Stimulated activated CD4-positive, alpha-beta T cell treated with anti-CD3 and anti-CD28 coated beads, TNF-alpha, amount 100 ng/mL, for 1 hour (primary cell): ENCODE measurements at places on chromosomes 11 and 22.

DNA sequence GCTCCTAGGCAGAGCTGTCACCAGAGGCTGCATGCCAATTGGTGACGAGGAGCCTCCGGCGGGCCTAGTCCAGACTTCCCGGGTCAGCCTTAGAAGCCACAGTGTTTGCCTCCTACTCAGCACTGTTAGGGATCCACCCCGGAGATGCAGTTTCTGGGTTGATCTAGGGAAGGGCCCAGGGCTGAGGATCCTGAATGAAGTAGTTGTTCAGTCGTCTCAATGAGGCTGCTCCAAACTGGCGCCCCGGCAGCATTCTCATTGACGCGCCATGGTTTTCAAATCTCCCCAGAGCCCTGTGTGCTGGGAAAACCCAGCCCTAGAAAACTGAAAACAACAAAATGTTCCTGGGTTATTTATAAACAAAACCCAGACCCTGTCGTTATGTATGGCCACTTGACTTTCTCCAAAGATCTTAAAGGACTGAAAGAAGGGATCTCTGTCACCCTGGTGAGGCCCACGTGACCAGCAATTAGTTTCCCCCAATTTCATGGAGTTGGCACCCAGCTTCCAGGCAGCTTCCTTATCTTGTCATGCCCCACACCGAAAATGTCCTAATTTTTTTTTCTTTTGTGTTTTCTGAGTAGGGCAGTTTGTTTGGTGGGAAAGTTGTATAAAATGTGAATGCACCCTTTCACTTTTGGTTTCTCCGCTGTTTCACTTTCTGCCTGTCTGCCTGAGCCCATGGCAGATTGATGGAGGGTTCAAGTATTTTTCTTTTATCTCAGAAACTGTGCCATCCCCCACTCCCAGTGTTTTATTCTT, 2.0 kb upstream of the EHD1 start:
- no peak for DNase-seq

DNA sequence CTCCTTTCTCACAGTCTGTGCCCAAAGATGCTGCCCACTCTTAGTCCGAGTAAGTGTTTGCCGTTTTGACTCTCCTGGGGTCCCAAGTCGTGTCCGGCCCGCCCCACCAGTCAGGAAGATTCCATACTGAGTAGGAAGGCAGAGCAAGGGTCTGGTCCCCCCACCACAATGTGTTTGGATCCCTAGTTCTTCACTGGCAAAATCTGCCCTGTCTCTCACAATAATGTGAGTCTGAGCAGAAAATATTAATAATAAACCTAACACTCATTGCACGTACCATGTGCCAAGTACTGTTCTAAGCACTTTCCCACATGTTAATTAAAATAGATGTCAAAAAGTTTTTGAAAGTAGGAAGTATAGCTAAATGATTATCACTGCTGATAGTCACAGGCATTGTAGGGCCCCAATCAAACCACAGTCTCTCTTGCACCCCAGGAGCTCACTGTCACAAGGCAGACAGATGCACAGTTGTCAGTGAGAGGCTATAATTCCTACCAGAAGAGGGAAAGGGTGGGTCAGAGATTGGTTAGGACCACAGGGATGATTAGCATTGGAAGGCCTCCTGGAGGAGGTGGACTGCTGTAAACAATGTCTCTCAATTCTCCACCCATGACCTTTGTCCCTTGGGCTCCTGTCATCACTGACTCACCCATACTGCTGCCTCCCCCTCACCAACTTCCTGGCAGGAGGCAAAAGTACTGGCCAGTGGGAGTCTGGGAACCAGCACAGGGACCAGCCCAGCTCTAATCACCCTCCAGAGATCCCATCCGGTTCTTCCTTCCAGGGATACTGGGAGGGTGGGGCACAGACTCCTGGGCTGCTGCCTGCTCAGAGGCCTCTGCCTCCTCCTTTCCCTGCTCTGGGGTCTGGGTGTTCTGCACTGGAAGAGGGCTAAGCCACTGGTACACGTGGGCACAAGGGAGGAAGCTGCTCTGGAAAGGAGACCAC, 1.0 kb upstream of the POLD4 start:
- no peak for DNase-seq

DNA sequence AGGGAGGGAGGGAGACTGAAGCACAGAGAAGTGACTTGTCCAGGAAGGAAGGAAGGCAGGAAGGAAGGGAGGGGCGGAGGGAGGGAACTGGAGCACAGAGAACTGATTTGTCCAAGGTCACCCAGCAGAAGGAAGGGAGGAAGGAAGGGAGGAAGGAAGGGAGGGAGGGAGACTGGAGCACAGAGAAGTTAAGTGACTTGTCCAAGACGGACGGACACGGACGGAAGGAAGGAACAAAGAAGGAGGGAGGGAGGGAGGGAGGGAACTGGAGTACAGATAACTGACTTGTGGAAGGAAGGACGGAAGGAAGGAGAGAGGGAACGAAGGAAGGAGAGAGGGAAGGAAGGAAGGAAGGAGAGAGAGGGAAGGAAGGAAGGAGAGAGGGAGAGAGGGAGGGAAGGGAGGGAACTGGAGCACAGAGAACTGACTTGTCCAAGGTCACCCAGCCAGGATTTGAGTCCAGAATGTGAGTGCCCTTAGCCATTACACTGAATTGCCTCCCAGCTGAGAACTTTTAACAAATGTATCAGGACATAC, 1.5 kb downstream of the SLC35F2 start:
- no peak for DNase-seq

DNA sequence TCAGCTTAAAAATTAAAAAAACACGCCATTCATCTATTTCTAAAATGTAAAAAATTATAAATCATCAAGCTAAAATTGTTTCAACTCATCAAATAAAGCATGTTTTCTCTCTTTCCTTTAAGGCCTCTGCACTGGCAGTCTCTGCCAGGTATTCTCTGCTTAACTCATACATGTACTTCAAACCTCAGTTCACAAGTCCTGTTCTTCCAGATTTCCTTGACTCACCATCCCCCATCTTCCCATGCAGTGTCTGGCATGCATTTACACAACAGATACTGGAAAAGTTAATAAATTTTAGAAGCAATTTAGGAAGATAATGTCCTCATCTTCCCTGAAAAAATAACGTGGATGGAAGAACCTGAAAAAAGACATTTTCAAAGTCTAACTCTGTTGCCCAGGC, 32.5 kb downstream of the CSTF3 start:
- no peak for DNase-seq

DNA sequence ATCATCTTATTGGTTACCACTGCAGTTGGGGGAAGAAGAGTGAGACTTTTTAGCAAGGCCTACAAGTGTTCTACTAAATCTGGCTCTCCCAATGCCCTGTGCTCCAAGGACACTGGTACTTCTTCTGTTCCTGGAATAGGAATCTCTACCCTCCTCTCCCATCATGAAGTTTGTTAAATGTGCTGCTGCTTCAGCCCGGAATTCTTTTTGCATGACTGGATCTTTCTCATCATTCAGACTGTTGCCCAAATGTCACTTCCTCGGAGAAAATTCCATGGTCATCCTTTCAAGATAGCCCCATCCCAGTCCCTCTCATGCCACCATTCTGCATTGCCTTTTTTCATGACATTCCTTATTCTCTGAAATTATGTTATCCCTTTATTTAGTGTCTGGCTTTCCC, 400.8 kb downstream of the SOX6 start:
- no peak for DNase-seq

DNA sequence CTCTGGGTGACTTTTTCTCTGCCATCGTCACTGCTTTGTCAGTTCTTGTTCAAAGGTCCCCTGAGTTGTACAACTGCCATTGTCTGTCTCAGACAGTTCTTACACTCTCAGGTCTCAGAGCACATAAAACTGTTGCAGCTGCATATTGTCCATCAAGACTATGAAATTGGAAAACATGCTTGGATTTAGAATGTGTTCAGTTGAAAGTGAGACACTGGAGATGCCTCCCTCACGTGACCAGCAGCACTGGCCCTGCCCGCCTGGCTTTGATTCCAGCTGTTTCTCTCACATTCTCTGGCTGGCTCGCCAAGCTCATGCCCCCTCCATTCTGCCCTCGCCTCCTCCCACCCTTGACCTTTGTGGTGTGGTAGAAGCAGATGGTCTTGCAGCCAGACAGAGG, 244.2 kb downstream of the NTM start:
- DNase-seq, result no peak

DNA sequence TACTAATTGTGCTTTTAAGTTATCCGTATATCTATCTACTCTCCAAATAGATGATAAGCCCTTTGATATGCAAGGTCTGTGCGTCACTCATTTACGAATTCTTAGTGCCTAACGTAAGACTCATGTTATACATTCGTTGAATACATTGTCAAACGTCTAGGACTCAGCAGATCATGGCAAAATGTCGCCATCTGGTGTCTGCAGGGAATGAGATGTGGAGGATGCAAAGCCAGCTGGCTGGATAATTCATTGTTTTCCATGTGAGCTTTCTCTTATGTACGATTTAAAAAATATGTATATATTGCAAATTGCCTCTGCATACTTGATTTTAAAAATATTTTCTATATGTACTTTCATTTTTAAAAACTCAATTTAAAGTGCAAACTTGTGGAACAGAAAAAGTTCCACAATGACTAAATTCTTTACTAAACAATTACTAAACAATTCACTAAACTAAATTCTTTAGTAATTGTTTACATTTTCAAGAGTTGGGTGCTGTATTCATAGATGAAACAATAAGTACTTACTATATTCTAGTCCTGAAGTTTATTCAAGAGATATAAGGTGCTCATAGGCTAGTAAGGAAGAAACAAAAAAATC, 33.8 kb downstream of the ZNF202 start:
- DNase-seq, result no peak

GRCh38 chr11:44600839-44601383, 35.4 kb downstream of the CD82 start:
- DNase-seq, result no peak

GRCh38 chr22:32858957-32859356, 57.5 kb downstream of the TIMP3 start:
- no peak for DNase-seq

DNA sequence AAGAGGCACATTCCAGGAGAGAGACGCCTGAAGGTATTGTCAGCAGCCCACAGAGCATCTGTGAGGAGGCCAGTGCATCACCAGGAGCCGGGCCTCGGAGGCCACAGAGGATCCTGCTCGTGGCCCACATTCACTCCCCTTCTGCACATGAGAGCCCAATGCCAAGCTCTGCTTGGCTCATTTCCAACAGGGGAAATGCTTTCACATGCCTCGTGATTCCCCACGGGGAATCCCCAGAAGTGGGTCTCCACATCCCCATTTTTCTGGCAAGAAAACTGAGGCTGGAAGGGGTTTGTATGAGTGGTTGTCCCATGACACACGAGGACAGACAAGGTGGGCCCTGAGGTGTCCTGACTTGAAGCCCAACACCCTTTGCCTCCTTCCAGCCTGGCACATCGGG, 34.4 kb downstream of the TP53I11 start:
- no peak for DNase-seq

GRCh38 chr11:125146232-125146631, 18.3 kb upstream of the PKNOX2 start:
- no peak for DNase-seq

DNA sequence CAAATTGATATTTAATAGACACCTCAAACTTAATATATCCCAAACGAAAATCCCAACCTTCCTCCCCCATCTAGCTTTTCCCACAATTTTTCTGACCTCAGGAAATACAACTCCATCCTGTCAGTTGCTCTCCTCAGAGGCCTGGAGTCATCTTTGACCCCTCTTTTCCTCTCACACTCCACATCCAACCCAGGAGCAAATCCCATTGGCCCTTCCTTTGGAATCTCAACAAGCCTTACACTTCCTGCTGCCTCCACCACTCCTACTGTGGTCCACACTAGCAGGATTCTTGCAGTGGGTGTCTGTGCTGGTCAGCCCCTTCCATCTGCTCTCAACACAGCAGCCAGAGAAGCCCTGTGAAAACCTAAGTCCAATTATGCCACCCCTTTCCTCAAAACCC, 39.3 kb upstream of the RFPL3 start:
- no peak for DNase-seq

- no peak for DNase-seq
These were observed 458.0 kb upstream of the KIRREL3 start for GRCh38 chr11:127458561-127458960.

DNA sequence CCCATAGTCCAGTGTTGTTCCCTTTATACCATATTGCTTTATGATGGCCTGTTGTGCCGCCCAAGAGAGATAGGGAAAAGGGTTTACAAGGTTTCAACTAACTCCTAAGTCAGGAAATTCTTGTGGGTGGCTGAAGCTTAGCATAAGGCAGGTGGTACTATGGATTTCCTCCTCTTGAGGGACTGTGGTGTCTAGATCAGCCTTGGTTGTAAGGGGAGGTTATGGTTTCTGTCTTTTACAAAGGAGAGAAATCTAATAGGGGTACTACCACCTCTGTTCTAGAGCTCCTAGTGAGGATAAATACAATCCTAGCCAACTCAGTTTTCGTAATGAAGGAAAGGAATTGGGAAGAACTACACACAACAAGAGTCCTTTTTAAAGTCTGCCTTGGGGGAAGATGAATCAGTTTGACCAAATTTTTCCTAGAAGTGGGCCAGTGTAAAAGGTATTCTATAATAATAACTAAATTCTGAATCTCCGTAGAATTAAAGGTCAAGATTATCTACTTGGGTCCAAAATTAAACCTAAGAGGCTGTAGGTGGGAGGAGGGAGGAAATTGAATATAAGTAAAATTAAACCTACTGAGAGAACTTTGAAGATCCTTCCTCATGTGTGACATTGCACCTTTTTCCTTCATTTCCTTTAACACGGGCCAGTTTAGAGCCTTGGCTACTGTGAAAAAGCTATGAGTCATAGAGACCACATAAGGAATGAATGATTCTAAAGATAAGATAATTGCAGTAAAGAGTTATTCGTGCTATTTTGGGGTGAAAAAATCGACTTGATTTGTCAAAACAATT, 17.2 kb downstream of the DLAT start:
- DNase-seq, result no peak

GRCh38 chr11:4763096-4763495, 6.6 kb downstream of the OR51F1 start:
- DNase-seq, result no peak

DNA sequence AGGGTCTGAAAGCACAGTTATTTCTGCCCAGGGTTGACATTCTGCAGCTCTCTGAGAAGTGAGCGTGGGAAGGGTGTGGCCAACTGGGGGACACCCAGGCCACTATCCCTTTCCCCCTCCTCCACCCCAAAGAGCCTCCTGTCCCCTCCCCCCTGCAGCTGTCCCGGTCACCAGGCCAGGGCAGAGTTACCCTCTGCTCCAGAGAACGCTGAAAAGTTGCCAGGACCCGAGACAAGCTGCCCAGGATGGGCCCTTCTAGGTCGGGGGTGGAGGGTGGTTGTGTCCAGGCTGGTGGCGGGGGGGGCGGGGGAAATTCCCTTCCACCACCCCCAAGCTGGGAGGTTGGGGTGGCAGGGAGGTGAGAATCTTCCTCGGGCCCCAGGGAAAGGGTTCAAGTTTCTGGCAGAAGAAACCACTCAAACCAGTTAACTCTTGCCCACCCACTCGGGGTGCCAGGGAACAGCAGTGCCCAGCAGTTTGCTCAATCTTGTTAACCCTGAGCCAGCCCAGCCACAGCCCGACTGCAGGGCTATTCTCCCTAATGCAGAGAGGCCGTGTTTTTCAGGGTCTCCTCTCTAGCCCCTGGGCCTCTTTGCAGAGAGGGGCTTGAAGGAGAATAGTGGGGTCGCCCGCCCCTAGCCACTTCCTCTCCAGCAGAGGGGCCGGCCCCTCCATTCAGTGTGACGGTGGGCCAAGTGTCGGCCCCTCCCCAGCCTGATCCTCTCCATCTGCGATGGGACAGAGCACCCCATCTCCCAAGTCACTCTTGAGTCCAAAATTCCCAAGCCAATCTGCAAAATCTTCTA, 697 bp downstream of the LGALS1 start:
- DNase-seq, result no peak
